ENCODE measurements at places on chromosomes 1 and 21.

GRCh38 chr1:177024623-177025022, 139.9 kb downstream of the ASTN1 start:
- DNase-seq: no peak

- DNase-seq: no peak
These were observed 31.1 kb downstream of the EEIG2 start for GRCh38 chr1:108590957-108591356.

DNA sequence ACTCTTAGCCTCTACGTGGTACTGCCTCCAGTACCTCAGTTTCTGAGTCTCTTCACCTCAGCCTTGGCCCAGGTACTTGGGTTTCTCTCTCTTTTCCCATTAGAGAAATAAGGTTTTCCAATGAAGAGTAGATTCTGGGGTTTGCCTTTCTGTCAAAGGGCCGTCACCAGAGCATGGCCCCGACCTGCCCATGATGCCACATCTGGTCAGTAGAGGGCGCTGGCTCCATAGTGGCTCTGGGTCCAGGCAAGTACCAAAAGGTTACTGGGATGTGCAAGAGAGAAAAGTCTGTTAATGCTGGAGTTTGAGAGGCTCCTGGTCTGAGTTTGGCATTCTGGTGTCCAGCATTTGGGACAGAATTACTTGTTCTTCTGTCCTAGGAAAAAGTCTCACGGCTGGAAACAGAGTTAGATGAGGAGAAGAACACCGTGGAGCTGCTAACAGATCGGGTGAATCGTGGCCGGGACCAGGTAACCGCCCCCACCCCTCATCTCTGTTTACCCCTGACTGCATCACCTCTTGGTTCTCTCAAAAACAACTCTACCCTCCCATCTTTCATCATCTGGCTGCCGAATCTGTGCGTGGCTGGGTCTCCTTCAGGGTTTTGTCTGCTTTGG, 5.3 kb upstream of the TUFT1 start:
- peak; percentile 59 for DNase-seq

DNA sequence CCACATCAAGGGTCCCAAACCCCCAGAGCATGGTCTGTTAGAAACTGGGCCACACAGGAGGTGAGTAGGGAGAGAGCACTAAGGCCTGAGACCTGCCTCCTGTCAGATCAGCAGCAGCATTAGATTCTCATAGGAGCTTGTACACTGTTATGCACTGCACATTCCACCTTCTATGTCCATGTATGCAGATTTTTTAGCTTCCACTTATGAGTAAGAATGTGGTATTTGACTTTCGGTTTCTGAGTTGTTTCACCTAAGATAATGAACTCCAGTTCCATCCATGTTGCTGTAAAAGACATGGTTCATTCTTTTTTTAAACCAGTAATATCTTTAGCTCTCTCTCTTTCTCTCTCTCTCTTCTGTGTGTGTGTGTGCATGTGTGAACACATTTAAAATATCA, 663 bp upstream of the GBP6 start:
- no peak for DNase-seq

DNA sequence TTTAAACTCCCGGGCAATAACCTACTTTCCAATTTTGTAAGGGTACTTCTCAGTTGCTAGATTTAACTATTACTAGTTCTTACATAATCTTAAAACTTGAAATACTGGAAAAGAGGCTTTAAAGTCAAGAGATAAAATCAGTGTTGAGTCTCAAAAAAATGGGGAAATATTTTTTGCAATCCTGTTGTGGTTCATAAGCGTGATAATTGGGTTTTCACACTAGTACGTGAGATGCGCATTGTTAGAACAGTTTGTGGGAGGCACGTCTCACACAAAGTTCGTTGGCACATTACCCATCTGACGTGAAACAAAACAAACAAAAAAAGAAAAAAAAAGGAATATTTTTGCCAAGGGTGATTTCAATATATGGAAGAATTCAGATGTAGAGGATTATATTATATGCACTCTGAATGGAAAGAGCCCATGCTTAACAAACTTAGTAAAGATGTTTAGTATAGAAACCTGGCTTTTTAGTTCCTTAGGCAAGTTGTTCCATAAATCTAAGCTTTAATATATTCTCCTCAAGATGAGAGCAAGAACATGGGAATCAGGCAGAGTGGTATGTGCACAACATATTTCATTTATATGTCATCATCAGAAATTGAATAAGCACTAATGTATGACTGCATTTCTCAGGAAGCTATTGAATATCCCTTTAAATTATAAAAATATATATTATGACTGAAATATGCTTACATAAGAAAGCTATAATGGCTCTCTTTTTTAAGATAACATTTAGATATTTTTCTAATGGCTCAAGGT, 73.9 kb upstream of the TNFSF4 start:
- no peak for DNase-seq

DNA sequence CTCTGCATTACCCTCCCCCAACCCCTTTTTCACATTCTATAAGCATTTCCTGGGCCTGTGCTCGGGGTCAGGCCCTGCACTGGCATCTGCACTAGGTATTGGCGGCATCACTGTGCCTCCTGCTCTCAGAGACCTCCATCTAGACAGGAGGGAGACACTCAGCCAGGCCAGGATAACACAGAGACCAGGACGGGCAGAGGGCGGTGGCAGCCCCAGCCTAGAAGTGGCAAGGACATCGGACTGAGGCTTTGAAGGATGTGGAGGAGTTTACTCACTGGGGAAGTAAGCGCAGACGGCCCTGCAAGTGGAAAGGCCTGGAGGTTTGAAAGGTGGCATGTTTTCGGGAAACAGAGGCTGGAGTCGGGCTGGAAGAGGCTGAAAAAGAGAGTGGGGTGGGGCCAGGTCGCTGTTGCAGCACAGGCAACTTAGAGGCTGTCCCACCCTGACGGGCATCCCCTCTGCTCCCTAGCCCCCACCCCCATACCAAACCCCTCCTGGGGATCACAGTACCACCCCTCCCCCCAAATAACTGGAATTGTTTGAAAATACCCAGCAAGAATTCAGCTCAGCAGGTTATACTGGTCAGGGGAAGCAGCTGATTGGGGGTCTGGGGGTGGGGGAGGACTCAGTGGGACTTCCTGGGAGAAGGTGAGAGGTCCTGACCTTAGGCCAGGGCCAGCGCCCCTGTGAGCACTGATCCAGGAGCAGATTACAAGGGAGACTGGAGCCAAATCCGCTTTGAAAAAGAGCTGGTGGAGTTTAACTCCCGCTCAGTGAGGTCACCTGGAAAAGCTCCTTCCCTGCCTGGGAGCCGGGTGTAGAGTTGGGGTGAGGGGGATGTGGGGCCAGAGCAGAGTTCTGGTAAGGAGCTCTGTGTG, 121.8 kb upstream of the WNT4 start:
- DNase-seq: no peak

DNA sequence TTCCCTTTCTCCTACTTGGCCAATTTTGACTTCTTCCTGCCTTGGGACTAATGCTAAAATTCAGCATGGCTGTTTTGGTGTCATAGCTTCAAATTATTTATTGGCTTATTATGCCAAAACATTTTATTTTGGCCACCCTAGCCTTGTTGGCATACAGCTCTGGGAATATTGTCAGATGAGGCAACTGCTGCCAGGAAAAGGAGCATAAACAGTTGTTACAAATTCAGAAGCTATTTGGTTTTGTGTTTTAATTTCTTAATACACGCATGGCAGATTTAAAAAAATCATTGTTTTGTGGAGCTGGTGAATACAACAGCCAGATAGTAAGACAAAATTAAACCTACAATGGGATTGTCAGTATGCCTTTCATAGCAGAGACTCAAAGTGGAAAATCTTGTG, 66.8 kb upstream of the BCL10 start:
- DNase-seq: no peak

- no peak for DNase-seq
These were observed 188.1 kb downstream of the TGFBR3 start for GRCh38 chr1:91697861-91698260.

- no peak for DNase-seq
These were observed 105.7 kb upstream of the USP24 start for GRCh38 chr1:55320891-55321290.

DNA sequence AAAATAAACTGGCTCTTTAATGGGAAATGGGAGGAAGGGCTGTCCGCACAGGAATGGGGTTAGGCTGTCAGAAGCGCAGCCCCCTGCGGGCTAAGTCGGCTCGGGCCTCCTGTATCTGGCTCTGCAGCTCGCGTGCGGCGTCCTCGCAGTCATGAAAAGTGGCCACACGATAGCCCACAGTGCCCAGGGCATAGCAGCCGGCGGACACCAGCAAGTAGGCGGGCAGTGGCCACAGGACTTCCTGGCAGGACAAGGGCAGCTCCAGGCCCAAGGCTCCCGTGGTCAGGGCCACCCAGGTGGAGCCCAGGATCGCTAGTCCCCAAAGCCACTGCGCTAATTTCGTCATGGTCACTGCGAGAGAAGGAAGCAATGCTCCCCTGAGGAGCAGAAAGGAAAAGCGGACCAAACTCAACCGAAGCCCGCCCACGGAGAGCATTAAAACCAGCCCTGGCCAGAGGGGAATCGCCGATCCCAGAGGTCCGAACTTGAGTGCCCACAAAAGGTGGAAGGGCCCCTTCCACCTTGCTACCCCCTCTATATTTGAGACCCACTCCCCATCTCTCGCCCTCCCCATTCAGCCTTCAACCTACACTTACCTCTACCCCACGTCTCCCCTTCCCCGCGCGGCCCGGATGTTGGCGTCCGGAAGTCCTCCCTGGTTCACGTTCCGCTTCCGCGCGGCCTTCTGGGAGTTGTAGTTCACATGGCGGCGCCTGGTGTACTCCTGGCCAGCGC, at the start of gene DPM3:
Gene DPM3 (minus strand): TSS at position 637 of the 735 bp plus-strand sequence. CDS start 291 bp downstream, at position 346.
- peak; percentile 74 for DNase-seq

- no peak for DNase-seq
These were observed 456.9 kb upstream of the LRRC7 start for GRCh38 chr1:69110851-69111250.

DNA sequence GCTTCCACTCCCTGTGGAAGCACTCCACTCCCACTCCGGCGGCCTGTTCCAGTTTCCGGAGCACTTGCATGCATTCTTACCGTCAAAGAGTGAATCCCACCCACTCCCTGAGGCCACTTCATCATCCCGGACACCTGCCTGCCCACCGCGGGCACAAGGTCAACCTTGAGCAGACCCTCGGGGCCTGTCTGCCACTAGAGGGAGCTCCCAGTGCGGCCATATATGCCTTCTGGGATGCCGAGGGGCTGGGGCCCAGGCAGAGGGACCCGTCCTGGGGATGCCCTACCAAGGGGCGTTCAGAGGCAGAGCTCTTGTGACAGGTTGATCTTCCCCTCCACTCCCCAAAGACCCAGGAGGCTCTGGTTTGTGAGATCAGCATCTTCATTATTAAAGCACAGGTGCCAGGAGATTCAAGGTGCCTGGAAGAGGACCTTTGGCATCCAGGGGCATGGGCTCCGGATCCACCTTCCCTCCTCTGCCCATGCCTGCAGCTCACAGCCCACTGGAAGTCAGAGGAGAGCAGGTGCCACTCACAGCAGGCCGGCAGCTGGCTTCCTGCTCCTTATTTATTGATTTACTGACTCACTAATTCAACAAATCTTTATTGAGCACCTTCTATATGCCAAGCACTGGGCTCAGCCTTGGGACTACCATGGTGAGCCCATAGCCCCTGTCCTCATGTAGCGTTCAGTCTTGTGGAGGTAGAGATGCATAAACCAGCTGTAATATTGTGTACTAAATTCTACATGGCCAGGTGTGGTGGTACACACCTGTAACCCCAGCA, 47.3 kb downstream of the UBIAD1 start:
- no peak for DNase-seq

- no peak for DNase-seq
These were observed 196.7 kb downstream of the LRRC40 start for GRCh38 chr1:70008660-70009059.

GRCh38 chr1:150960646-150961045, 14.0 kb downstream of the CERS2 start:
- DNase-seq: no peak

DNA sequence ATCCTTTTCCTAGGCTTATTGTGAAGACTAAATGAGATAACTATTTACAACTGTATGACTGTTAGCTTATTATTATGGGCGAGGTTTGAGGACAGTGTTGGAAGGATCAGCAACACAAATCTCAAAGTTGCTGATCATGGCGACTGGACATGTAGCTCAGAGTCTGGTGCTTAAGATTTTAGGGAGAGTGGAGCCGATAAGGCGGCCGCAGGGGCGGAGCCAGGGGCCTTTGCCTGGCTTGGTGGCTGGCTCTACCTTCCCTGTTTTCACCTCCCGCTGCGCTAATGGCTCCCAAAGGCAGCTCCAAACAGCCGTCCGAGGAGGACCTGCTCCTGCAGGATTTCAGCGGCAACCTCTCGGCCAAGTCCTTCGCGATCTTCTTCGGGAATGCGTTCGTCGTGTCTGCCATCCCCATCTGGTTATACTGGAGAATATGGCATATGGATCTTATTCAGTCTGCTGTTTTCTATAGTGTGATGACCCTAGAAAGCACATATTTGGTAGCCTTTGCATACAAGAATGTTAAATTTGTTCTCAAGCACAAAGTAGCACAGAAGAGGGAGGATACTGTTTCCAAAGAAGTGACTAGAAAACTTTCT, 45.5 kb downstream of the GIPC2 start:
- no peak for DNase-seq

DNA sequence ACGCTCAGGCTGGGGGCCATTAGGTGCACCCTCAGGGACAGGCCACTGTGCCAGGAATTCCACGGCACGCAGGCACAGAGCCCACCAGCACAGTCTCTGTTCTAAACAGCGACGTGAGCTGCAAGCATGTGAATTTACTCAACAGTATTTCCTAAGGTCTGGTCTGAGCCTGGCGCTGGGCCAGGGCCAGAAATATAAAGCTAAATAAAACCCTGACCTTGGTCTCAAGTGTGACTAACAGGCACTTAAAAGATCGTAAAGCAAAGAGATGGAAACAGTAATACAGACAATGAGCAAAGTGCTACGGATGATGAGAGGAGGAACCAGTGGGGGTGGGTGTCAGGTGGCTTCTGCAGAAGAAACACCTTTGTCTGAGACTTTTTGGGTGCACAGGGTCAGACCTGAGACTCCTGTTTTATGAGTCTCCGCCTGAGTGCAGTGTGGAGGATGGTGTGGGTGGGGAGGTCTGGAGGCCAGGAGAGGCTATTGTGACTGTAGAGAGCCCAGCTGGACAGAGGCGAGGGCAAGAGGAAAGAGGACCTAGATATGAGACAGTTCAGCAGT, 53.4 kb upstream of the EDN2 start:
- DNase-seq: no peak

DNA sequence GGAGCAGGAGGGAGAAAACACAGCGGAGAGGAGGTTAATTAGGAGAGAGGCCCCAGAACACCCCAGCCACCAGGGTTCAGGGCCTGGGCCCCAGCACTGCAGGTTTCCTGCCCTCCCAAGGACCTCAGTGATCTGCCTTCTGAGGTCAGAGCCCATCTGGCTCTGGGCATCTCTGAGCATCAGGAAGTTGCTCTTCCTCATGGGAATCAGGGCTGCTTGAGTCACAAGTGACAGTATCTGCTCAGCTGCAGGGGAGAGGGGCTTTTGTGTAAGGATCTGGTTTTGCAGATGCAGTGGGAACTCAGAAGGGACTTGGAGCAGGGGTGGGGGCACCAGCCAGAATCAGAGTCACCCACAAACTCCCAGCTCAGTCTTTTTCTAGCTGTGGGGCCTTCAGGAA, 472.1 kb downstream of the PTPRU start:
- no peak for DNase-seq
